ENCODE measurements at places on chromosomes 2 and 18.

DNA sequence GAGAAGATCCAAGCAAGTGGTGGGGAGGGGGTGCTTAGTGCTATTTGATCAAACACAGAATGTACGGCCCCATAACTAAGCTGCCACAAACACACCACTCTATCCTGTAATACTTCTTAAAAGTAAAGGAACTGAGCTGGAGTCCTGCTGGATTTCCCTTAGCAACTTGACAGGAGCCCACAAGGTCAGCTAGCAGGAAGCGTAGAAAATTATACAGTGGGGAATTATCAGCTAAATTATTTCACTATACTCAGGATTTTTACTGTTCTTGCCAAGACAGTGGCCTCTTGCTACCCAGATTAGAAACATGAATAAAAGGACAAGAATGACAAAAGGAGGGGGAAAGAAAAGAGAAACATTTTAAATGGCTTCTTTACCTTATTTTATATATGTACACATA lies 217.1 kb downstream of the ZNF521 start:
- DNase-seq = no peak

DNA sequence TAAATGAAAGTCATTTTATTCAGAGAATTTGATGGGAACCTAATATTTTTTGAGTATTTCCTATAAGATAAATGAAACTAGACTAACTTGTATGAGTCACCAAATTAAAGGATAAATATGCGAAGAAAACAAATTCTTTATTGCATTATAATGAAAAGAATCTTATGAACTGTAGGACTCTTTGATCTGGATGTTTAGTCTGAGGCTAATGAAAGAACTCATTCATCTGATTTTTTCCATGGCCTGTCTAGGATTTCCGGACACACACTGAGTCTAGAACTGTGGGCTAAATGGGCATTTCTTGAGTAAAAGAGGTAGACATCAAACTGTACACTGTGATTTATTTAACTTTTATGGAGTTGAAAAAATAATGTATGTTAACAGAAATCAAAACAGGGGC lies 43.0 kb downstream of the ZNF519 start:
- no peak for DNase-seq

DNA sequence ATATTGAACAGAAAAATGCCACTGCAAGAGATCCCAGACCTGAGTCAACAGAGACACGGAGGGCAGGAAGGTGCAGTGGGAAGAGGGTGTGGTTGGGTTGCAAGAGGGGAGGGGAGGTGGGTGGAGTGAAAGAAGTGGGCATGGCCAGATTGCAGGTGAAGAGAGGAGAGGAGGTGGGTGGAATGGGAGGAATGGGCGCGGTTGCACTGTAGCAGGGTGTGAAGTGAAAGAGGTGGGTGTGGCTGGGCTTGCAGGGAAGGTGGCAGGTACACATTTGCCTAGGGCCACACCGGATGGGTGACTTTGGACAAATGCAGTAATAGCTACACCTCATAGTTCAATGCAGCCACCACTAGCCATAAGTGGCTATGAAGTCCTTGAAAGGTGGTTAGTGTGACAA lies 71.1 kb downstream of the DOCK10 start:
- no peak for DNase-seq

DNA sequence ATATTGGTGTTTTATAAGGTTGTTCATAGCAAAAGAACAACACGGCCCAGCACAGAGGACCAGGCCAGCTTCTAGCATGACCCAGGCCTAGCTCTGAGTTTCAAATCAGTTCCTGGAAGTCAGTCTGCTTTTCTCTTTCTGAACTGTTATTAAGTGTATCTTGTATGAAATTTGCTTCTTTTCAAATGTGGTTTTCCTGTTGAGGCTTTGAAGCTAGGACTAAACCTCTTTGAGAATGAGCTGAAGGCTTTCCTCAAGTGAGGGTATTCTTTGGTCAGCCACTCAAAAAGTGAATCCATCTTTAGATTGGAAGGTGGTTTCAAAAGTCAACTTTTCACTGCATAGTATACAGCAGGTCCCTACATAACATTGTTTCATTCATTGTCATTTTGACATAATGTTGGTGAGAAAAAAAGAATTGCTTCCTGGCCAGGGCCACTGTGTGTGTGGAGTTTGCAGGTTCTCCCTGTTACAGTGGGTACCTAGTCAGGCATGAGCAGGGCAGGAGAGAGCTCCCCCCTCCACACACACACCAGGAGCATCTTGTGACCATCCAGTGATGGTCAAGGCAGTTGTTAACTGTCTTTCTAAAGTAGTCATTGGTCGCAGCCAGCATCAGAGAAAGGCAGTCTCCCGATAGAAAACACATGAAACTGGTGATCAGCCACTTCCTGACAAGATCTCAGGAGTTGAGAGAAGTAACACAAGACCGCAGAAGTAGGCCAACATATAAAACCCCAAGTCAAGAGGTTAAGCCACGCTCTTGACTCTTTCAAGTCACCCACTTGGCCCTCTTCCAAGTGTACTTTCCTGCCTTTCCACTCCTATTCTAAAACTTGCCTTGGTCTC lies 6.7 kb upstream of the ACAA2 start:
- DNase-seq = no peak

DNA sequence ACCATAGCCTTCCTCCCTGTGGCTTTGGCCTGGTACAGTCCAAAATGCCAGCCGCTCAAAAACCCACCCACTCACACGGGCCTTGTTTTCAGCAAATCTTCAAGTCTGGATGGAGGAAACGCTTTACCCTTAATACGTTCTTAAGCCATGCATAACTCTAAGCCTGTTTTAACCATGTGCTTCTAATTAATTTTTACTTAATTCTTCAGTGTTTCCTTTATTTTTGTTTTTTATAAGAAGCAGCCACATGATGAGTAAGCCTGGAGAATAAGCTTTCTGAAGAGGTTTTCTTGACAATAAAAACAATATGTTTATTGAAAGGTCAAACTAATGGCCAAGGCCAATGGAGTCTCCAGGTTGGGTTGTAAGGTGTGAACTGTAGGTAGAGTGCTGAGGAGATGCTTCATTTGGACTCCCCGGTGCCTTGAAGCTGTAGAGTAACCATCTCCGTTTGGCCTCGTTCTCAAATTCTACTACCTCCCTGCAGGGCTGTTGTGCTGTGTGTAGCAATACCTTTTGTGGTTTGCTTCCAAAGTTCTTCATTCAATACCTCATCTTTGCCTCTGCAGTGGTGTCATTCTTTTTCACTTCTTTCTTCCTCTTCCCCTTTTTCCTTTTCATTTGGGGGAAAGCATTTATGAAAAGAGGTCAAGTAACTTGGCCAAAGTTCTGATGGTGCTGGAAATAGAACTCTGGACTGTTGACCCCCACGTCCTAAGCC lies 113.7 kb downstream of the PRKCE start:
- DNase-seq = no peak

GRCh38 chr2:11142330-11142729 lies 12.9 kb upstream of the SLC66A3 start:
- no peak for DNase-seq

DNA sequence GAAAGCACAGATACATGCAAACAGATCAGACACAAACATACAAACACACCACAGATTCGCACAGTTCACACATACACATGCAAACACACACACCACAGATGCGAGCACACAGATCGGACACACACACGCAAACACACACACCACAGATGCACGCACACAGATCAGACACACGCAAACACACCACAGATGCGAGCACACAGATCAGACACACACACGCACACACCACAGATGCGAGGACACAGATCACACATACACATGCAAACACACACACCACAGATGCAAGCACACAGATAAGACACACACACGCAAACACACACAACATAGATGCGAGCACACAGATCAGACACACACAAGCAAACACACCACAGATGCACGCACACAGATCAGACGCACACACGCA lies 149.0 kb downstream of the PXDN start:
- no peak for DNase-seq

- no peak for DNase-seq
Measured at GRCh38 chr18:44840058-44840790, 159.5 kb downstream of the SETBP1 start.

- no peak for DNase-seq
Measured at GRCh38 chr18:63292831-63293683, 26.5 kb downstream of the BCL2 start.

DNA sequence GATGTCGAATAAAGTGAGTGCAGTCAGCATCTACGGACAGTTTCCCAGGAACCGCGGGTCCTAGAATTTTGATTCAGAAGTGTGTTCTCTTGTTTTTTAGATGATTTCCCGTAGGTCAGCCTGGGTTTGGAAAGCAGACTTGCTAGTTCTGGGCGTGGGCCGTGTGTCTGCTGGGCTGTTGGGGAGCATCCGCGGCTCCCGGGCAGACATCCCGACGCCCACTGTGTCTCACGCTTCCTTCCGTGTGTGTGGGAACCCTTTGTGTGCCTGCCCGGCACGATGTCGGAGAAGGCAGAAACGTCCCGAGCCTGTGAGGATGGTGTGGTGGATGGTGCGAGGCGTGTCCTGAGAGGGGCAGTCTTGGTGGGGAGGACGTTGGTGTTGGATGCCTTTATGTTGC lies 18.4 kb downstream of the CTDP1 start:
- no peak for DNase-seq

DNA sequence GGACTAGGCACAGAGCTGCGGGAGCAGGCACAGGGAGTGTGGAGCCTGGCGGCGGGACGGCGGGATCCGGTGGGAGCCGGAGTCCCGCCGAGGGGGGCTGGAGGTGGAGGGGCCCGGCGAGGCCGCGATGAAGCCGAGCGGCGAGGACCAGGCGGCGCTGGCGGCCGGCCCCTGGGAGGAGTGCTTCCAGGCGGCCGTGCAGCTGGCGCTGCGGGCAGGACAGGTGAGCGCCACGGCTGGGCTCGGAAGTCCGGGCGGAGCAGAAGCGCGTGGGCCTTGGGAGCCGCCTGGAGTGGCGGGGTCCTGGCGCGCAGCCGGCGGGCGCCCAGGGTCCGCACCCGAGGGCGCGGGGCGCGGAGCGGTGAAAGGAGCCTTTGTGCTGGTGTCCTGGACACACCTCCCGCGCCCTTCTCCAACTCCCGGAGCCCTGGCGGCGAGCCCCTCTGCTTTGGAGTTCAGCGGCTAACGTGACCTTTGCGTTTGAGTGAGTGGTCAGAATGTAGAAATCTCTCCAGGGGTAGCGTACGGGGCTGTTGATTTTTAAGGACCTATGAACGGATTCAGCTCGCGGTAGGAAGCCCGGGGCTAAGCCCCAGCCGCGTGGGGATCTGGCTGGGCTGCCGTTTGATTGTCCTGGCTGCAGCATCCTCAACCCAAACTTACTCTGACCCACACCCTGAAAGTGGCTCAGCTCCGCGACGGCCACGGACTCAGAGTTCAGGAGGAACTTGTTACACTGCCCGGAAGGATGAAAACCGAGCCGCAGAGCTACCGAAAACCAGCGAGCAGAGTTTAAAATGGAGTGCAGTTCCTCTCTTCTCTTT lies 448 bp downstream of the IMPA2 start:
- DNase-seq = no peak

DNA sequence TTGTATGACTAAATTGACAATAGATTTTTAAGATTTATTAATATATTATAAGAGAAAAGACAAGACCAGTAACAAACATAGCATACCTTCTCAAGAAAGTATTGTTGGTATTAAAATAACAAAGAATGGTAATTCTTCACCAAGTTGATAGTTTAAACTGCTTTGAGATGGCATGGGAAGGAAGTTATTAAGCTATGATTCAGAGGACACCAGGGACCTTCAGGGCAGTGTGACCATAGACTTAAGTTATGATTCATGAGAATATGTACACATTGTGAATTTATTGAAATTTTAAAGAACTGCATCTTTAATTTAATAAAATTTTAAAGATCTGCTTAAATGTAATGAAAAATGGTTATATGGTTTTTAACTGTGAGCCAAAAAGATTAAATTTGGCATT lies 205.7 kb downstream of the DSEL start:
- no peak for DNase-seq

- no peak for DNase-seq
Measured at GRCh38 chr18:47490882-47491281, 239.4 kb upstream of the SKOR2 start.

DNA sequence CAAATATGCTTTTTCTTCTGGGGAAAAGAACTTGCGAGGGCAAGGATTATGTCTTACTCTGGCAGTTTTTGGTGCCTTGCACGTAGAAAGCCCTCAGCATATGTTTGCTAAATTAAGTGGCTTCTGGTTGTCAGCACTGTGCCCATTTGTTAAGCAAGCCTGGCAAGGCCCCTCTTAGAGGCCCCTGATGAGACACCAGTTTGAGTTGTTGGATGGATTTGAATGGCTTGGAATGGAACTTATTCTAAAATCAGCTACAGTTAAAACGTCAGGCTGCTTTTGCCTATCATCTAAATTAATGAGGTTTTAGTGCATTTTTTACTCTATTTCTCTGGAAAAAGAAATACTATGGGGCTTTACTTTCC lies 28.2 kb downstream of the TMEM182 start:
- DNase-seq = no peak

DNA sequence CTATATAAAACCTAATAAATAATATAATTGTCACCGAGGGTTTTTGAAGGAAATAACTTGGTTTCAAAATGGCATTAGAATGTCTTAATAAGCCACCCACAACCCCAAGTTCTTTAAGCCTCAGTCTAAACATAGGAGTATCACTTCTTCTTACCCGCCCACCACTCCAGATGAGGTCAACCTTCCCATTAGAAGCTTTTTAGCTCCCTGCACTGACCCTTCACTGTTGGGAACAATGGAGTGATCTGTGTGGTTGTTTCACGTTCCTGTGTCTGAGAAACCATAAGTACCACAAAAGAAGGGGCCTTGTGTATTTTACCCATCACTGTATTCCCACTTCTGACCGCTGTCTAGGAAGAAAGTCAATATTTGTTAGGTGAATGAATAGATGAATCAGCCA lies 326.3 kb upstream of the ZNF521 start:
- no peak for DNase-seq

All from activated CD4-positive, alpha-beta T cell treated with anti-CD3 and anti-CD28 coated beads for 1 hour (primary cell).